Psoas muscle (tissue), 8 donors: ENCODE measurements at places on chromosomes 4 and X. TPM values are rescaled to one million over a fixed set of nuclear protein-coding genes. Genes with fewer than 3 reads are reported as not detected.

- DNase-seq, result no peak
Observed at GRCh38 chr4:185036842-185037241, 18.6 kb downstream of the HELT start.

GRCh38 chr4:101695176-101695575 lies 95.4 kb upstream of the BANK1 start:
- no peak for DNase-seq

The ZFYVE28 gene
- 6.5 TPM for total RNA-seq

DNA sequence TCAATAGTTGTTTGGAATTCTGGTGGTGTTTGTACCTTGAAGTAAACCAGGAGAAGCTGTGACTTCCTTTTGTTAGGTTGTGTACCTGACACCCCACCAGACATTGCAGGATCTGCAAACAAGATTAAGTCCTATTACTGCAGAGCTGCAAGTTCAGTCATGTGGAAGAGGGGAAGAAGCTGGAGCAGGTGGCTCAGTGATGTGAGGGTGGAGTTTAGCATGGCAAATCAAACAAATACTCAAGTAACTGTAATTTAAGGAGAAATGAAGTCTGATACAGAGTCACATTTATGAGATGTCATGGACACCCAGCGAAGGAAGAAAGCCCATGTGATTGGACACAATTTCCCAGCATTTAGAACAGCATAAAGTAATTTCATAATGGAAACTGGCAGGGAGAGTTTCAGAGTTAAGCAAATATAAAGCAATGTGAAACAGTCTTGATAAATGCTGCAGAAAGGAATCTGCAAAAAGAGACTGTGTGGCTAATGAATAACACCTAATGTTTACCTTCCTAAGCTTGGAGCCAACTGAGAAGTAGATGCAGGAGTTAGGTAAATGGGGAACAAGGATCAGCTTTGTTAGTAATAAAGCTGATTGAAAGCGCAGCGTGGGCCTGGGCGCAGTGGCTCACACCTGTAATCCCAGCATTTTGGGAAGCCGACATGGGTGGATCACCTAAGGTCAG lies 249.1 kb downstream of the GBA3 start:
- DNase-seq, result no peak

The PCYT1B gene
- total RNA-seq, result not detected

DNA sequence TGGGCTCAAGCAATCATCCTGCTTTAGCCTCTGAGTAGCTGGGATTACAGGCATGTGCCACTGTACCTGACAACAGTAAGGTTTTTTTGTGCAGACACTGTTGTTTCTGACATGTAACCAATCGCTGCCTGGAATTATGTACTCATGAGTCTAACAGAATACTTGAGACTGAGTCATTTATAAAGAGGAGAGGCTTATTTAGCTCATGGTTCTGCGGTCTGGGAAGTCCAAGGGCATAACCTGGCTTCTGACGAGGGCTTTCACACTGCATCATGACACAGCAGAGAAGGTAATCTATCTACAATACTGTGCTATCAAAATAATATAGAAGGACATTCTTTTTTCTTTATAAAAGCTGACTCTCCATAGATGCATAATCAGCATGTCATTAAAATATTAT lies 115.5 kb upstream of the STOX2 start:
- no peak for DNase-seq

DNA sequence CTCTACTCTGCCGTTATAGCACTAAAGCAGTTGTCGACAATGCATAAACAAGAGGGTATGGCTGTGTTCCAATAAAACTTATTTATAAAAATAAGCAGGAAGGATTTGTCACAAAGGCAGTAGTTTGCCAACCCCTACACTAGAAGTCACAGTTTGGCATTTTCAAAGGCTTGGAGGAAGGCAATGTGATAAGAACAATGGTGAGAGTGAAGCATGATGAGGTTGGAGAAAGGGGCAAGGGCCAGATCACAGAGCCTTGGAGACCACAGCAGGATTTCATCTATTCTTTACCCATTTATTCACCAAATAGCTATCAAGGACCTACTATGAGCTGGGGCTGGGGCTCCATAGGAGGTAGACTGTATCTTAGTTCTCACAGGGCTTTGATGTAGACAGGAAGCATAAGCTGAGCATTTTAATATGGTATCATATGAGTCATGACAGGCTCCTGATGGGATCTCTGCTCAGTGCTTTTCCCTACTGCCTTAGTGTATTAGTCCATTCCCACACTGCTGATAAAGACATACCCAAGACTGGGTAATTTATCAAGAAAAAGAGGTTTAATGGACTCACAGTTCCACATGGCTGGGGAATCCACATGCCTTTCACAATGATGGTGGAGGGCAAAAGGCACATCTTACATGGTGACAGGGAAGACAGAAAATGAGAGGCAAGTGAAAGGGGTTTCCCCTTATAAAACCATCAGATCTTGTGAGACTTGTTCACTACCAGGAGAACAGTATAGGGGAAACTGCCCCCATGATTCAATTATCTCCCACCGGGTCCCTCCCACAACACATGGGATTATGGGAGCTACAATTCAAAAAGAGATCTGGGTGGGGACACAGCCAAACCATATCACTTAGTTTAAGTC lies 58.9 kb downstream of the PPM1K start:
- DNase-seq, result no peak

- no peak for DNase-seq
Observed at GRCh38 chrX:16207634-16208033, 40.4 kb downstream of the MAGEB17 start.

The TAF7L gene
- not detected for total RNA-seq

- DNase-seq, result peak; percentile 59
Observed at GRCh38 chr4:151227731-151228130, 49.2 kb upstream of the PRSS48 start.

- no peak for DNase-seq
Observed at GRCh38 chrX:105267167-105267566, 46.7 kb upstream of the TEX13A start.

DNA sequence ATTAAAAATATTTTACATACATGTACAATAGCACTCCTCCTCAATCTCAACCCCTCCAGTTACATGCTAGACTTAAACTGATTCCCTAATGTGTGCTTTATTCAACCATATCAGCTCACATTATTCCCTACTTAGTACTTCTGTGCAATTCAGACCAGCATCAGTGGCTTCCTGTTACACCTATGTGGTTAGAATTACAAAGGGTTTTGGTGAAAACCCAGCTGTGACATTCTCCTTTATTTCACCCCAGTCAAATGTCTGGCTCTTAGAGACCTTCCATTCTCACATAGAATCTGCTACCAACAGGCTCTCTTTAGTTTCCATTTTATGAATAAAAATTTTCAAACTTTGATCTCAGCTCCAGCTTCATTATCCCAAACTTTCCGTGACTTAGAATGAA lies 85.2 kb upstream of the SLC7A11 start:
- no peak for DNase-seq

- DNase-seq, result no peak
Observed at GRCh38 chrX:87727620-87728019, 210.0 kb downstream of the KLHL4 start.

- no peak for DNase-seq
Observed at GRCh38 chr4:14264437-14264836, 636.9 kb upstream of the BOD1L1 start.

The PHKA1 gene
- 84.8 TPM for total RNA-seq

The SCML1 gene
- total RNA-seq, result 13.5 TPM

DNA sequence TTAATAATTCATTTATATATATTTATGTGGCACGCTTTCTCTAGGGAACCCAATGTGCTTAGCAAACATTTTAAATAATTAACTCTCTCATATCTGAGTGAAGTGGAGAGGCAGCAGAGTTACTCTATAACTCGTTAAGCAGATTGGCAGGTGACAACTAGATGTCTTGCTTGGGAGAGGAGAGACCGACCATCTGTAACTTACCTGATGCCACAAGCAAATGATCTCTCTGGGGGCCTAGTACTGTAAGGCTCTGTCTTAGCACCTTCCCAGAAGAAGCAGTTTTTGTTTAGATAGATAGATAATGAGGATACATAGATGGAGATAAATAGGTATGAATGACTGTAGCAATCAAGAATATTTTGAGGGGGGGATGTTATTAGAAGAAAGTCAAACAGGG lies 11.9 kb upstream of the SEL1L3 start:
- no peak for DNase-seq

DNA sequence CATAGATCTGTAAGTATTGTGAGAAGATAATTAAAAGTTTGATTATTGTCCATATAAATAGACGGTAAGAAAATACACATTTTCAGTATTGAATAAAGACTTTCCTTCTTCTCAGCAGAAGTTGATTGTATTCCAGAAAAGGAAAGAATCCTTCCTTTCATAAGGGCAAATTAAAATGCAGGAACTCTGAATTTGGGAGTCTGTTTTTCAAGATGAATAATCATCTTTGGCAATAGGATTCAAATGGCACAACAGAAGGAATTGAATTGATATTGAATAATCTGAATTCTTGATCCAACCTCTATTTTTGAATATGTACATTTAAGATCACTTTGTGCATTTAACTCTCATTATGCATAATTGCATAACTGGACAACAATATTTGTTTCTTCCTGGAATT lies 149.3 kb downstream of the DMD start:
- DNase-seq, result no peak

The HELT gene
- not detected for total RNA-seq

DNA sequence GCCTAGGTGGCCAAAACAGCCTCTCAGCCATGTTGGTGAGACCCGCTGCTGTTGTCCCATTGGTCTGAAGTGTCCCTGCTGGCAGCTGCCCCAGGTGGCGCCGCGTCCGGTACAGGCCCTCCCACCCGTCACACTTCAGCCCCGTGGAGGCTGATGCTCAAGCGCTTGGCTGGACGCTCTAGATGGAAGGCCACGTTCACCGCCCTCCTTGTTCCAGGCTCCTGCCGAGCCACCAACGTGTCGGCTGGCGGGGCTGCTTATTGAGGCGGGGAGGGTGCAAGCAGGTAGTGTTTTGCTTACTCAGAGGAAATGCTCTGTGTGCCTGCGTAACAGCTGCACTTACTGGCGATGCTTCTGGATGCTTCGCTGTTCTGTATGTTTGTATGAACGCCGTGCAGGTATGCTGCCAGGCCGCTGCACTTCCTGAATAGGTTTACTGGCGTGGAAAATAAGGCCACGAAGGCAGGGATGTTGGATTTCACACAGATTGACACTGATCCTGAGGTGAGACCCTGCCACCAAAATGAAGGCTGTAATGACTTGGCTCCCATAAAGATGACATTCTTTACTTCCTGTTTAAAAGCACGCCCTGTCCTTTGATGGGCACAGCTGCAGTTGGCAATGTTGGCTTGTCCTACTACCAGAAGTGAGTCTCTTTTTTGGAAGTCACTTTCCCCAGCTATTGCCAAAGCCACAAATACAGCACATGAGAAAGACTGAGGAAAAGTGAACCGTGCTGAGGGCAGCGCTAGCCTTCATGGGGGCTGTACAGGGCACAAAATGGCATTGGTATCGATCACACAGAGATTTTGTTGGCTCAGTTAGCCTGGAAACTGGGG lies 21.0 kb upstream of the CLCN4 start:
- DNase-seq, result no peak

DNA sequence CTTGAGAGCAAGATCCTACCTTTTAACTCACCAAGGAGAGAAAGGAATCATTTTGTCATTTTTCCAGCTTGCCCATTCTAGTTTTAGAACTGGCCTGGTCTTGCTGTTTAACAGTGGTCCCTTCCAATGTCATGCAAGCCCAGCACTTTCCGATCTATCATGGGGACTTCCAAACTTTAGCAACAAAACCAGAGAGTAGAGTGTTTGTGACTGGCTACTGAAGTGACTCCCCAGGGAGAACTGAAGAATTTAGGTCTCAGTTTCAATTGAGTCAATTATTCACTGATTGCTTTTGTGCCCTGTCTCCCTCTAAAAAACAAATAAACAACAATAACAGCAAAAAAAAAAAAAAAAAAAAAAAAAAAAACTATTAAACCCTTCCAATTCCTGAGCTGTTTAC lies 108.3 kb downstream of the LHFPL1 start:
- DNase-seq, result no peak

DNA sequence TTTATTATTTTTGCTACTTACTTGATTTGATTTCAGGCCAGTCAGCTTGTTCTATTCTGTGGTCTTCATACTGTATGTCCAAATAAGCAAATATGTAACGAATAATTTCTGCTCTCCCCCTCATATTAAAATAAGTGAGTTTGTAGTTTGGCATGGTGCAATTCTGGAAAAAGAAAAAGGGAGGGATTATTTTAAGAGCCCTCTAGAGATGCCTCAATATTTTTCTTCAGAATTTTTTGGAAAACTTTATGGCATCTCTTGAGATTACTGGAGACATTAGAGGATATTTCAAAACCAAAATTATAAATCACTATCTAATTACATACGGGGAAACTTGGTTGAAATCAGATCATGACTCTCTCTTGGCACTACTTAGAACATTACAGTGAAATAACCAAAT lies 8.2 kb downstream of the HPGDS start:
- DNase-seq, result no peak

DNA sequence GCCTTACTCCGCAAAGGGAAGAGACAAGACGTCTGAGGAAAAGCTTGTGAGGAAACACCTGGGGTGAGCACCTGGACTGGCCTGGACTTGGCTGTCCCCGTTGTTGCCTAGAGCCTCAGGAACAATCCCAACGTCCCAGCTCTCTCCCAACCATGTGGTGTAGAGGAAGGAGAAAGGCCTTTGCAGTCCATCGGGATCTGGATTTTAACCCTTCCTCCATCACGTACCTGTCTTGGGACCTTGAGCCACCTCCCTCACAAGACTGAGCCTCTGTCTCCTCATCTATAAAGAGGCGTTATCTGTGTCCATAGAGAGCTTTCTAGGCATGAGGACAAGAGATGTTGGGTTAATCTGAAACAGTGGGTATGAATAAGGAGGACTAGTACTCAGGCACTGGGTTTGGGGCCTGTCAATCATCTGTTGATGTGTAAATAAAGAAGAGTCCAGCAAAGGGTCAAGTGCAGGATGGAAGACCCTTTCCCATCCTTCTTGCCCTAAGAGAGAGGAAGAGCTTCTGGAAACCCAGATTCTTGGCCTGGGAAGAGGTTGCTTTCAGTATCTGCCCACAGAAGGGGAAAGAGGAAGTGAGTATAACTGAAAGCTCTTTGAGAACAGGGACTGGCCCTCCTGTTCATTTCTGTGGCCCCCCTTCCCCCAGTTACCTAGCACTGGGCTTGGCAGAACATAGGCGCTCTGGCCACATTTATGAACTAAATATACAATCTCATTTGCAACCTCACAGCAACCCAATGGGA lies 137.1 kb downstream of the PJA1 start:
- no peak for DNase-seq

DNA sequence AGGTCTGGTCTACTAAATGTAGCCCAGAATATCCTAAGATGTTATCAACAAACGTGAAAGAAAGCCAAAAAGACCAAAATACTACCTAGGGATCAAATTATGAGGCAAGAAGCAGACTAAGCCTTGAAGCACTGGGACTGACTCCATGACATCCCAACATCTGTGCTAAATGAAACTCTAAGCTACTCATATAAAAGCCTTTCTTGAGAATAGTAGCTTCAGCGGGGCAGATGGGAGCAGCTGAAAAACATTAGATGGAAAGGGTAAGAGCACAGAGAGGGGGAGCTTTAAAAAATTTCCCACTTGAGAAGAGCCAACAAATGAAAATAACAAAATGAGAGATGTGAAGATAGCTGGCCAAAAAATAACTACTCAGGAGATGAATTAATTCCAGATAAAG lies 81.7 kb downstream of the MAD2L1 start:
- DNase-seq, result no peak

The UGT2B10 gene
- not detected for total RNA-seq
